Hippocampal formation (tissue), 2 donors: ENCODE measurements at places on chromosomes 12 and 14.

GRCh38 chr12:38823738-38824137 lies 81.7 kb downstream of the CPNE8 start:
- DNase-seq, result no peak

GRCh38 chr14:38718519-38718918 lies 384.5 kb downstream of the SEC23A start:
- DNase-seq, result no peak

DNA sequence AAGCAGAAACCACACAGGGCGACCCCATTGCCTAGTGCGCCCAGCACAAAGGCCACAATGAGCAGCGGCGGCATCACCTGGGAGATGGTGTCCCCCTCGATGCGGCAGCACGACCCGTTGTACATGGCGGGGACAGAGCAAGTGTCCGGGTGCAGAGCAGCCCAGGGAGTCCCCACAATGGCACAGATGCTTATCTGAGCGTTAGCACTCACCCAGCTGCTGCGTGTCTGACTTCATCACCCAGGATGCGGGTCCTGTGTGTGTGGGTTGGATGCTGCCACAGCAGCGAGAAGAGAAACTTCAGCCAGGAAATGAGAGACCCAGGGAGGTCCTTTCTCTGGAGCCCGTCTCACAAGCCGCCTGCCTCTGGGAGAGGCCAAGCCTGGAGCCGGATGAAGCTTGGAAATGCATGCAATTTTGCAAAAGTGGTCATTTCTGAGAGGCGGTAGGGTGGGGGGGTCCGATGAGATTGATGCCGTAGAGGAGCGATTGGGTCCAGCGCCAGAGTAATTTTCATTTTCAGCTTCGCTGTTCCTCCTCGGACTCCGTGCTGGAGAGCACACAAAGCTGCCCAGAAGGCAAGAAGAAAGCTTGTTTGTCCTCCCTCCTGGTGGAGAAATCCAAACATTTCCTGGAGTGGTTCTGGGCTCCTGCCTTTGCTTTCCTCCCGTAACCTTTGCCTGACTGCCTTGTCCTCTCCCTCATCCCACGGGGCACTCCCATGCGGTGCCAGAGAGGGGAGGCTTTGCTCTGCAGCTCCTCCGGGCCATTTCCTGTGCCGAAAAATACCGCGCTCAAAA lies at the start of gene HCAR1:
HCAR1 (minus strand) TSS at position 630 of the 800 bp plus-strand sequence; CDS start at position 125, 505 bp downstream.
- no peak for DNase-seq

- peak; percentile 15 for DNase-seq
Measured at GRCh38 chr14:90742729-90743128, 73.5 kb downstream of the TTC7B start.

- no peak for DNase-seq
Measured at GRCh38 chr14:51845811-51846210, 14.6 kb upstream of the GNG2 start.

- DNase-seq, result no peak
Measured at GRCh38 chr12:126389220-126389841, 1324.1 kb downstream of the AACS start.

DNA sequence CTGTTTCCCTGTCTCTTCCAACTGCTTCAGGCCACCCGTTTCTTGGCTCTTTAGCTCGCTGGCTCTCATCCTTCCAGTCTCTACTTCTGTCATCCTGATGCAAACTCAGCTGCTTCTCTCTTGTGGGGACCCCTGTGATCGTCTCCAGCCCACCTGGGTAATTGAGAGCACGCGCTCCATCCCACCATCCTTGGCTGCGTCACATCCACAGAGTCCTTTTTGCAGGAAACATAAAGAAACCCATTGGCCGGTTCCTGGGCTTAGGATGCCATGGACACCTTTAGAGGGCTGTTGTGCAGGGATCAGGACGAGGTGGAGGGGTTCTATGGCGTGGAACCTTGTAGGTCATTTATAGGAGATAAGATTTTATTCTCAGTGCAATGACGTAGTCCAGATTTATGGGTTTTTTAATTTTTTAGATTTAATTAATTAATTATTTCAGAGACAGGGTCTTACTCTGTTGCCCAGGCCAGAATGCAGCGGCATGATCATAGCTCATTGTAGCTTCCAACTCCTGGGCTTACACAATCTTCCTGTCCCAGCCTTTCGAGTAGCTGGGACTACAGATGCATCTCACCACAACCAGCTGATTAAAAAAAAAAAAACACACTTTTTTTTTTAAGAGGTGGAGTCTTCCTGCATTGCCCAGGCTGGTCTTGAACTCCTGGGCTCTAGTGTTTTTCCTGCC lies 82.6 kb downstream of the CCDC92 start:
- DNase-seq, result no peak

GRCh38 chr12:122385171-122386016 lies 37.1 kb downstream of the CLIP1 start:
- no peak for DNase-seq

GRCh38 chr14:68244262-68244980 lies 424.8 kb downstream of the RAD51B start:
- no peak for DNase-seq
